ENCODE measurements at places on chromosomes 4 and X. TPM values are rescaled to one million over a fixed set of nuclear protein-coding genes. Genes with fewer than 3 reads are reported as not detected.

SH2D1A gene
- total RNA-seq = 44.7 TPM

NLGN3 gene
- 0.38 TPM for total RNA-seq

- DNase-seq = no peak
These were observed 64.3 kb downstream of the TMEM144 start for GRCh38 chr4:158274636-158275035.

- no peak for DNase-seq
These were observed 9.6 kb downstream of the BMP15 start for GRCh38 chrX:50920132-50920531.

DNA sequence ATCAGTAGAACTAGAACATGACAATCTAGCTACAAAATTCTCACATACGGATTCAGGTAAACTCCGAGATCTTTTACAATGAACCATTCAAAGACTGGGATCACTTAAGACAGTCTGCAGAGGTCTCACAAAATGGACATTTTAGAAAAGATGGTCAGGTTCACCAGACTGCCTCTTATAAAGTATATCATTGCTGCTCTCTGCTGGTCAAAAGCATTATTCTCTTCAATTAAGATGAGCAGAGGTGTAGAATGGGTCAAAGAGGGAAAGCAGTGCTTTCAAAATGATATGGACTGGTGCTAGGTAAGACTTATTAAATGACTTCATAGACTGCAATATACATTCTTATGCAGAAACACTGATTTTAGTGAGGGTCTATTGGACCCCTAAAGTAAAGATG lies 434.7 kb downstream of the PACRGL start:
- DNase-seq = no peak

GRCh38 chr4:6840062-6840976 lies 57.8 kb downstream of the KIAA0232 start:
- no peak for DNase-seq

DNA sequence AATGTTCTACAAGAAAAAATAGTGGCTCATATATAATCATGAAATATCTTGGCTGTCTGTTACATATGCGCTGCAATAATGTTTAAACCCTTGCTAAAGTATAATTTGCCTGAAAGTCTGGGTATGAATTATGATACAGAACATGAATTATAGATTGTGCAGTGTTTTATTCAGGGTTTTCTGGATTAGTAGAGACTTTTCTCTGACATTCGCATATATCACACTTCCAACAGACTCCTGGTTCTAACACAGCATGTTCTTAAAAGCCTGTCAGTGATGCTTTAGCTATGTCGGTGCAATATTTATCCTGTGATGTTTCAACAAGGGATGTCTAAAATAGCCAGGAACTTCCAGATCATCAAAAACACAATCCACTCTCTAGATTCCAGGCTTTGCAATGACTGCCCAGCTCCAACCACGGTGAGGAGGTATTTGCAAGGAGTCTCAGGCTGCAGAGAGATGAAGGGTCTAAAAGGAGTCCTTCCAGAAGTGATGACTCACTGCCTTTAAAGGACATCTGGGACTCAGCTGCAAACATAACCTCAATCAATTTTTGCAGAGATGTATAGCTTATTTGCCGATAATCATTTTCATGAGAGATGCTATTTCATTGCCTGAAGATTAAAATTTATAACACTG lies 69.4 kb downstream of the RWDD4 start:
- DNase-seq = no peak

LAGE3 gene
- total RNA-seq = 89.9 TPM

GRCh38 chr4:24105327-24106038 lies 215.6 kb upstream of the PPARGC1A start:
- DNase-seq = no peak

DNA sequence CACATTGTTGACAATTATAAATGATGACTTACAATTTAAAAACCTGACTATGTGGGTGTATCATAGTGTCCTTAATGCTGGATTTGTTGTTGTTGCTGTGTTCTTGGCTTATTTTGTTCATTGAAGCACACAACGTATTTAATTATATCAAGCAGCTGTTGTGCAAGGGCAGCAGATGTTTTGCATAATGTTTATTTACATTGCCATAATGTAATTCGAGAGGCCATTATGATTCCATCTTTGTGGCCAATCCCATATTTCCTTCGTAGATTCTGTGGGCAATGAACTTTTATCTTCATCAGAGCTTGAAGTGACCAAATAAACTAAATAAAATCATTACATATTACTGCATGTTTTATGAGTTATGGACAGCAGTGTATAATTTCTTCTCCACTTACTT lies 422.6 kb upstream of the GALNTL6 start:
- DNase-seq = no peak

- DNase-seq = no peak
These were observed 127.7 kb upstream of the RPS6KA3 start for GRCh38 chrX:20394451-20394850.

- no peak for DNase-seq
These were observed 16.4 kb downstream of the TMEM31 start for GRCh38 chrX:103727115-103727514.

MUC7 gene
- not detected for total RNA-seq

Data from activated T-cell treated with anti-CD3 and anti-CD28 coated beads, Interleukin-2, amount 50 U/mL, for 4 hours (primary cell).